ENCODE measurements at places on chromosomes 5 and 9.

GRCh38 chr5:162939991-162940390, 497.4 kb upstream of the CCNG1 start:
- DNase-seq = no peak

GRCh38 chr5:96149546-96149945, 187.9 kb upstream of the ELL2 start:
- peak; percentile 81 for DNase-seq

DNA sequence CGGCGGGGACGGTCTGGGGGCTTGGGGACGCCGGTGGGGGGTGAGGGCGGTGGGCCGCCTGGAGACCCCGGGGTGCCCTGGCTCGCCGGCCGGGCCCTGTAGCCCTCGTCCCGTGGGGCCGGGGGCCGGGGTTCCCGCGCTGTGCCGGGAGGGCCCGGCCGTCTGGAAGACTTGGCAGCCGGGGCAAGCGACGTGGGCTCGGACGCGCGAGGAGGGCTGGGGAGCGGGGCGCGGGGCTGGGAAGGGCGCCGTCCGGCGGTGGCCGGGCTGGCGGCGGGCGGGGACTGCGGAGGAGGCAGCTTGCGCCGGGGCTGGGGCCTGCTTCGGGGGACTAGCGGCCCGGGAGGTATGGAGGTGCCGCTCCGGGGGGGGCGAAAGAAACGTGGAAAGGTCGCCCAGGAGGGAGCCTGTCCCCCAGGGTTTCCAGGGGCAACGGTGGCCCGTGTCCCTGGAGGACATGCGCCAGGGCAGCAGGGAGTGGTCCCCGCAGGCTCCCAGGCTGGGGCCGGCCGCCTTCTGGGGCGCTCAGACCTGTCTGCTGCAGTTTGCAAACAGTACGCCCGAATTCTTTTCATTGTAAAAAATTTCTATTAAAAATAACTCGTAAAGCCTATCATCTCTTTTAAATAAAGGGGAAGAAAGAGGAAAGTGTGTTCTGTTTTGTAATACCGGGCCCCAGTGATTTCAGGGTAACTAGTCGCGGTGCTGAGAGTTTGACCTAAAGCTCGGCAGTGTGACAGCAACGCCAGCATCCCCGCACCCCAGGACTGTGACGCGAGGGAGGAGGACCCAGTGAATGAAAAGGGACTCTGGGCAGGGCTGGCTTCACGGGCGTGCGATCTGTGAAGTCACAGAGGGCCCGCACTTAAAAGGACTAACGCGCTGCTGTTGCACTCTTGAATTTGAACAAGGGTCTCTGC, 752 bp upstream of the ANKH start:
- DNase-seq = peak; percentile 83

DNA sequence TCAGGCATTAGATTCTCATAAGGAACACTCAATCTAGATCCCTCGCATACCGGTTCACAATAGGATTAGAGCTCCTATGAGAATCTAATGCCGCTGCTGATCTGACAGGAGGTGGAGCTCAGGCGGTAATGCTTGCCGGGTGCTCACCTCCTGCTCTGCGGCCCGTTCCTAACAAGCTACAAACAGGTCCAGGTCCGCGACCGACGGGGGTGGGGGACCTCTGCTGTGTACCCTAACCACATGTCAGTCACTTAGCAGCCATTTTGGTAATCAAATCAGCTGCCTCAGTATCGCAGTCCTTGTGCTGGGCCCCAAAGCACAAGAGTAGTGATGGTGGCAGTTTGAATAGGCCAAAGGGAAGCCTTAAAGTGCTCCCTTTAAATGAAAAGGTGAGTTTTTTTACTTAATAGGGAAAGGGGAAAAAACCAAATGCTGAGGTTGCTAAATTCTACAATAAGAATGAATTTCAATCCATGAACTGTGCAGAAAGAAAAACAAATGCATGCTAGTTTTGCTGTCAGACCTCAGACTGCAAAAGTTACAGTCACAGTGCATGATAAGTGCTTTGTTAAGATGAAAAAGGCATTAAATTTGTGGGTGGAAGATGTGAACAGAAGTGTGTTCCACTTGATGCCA, 67.0 kb upstream of the TNPO1 start:
- no peak for DNase-seq

- DNase-seq = peak; percentile 42
These were observed 295.2 kb downstream of the ARHGAP26 start for GRCh38 chr5:143065185-143065965.

DNA sequence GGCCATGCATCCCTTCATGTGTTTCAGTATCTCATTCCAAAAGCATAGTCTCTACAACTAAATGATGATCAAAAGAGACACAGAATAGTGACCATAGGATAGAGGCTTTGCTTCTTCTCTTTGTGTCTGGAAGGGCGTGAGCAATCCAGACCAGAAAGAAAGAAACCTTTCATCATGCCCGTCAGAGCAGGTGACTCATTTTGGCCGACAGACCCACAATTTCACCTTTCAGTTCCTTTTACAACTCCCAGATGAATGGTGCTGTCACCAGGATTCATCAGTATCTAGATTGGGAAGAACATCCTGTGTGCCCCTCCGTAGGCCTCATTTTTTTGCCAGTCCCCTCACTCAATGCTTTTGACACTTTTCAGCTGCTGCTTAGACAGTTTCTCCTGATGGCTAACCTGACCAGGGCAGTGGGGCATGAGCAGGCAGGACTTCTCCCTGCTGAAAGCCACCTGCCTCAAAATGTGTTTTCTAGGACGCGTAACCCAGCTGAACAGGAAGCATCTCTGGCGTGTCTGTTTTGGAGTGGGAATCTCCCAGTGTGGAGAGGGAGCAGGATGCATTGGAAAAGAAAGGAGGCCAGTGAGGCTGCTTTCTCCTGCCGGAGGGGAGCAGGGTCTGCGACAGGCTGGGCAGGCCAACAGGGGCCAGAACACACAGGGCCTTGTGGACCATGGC, 21.2 kb downstream of the ABLIM3 start:
- DNase-seq = no peak

DNA sequence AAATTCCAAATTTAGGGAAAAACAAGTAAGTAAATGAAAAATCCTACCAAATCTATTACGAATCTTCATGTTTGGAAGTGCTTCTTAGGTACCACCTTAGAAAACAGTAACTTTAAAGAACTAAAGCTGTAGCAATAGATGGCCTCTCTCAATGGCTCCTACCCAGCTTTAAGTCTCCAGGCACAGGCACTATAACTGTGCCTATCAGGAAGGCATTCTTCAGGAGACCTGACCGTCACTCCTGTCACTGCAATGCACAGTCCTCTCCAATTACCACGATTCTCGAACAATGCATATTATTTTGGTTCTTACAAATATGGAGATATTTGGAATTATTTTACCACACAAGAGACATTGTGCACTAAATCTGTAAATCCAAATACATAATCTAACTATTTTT, 12.9 kb downstream of the NFIB start:
- DNase-seq = no peak

DNA sequence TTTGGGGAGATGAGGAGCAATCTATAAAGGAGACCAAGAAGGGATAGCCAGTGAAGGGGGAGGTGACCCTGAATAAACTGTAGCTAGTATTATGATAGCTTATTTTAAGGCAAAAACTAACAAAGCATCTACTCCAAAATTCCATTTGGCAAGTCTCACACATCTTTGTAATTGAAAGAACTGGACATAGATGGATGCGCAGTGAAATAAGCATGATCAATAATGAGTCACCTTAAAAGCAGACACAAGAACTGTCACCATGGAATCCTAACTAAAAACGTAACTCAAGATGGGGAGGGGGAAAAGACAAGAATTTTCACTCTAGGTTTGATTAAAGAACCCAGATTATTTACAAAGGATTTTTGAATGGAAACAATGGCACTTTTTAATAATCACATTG, 164.5 kb downstream of the MED27 start:
- DNase-seq = no peak

- no peak for DNase-seq
These were observed 12.7 kb downstream of the RLN1 start for GRCh38 chr9:5326893-5327548.

GRCh38 chr9:70479880-70480291, 65.4 kb upstream of the KLF9 start:
- DNase-seq = no peak

DNA sequence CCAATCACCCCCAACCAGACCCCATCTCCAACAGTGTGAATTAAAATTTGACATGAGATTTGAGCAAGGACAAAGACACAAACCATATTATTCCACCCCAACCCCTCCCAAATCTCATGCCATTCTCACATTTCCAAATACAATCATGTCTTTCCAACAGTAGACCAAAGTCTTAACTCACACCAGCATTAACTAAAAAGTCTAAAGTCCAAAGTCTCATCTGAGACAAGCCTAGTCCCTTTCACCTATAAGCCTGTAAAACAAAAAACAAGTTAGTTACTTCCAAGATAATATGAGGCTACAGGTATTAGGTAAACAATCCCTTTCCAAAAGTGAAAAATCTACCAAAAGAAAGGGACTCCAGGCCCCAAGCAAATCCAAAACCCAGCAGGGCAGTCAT, 140.6 kb upstream of the NR4A3 start:
- no peak for DNase-seq

GRCh38 chr9:6931913-6932312, 174.1 kb downstream of the KDM4C start:
- peak; percentile 83 for DNase-seq

GRCh38 chr5:177329883-177330282, 18.2 kb upstream of the MXD3 start:
- DNase-seq = no peak

DNA sequence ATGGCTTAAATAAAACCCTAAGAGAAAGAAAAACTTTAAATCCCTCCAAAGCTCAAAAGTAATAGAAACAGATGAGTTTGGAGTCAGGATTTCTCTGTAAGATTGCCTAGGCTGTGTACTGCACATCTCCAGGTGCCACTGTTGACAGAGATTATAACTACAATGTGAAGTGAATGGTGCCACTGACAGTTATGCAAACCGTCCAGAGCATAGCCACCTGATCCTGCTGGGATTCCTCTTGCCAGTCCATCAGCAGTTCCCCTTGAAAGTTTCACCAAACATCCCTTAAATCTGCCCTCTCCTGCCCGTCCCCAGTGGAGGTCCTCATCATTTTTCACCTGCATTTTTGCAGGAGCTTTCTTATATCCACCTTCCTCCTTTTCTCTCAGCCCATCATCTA, 42.5 kb downstream of the FXN start:
- DNase-seq = no peak

- DNase-seq = no peak
These were observed 444.1 kb upstream of the TLE4 start for GRCh38 chr9:79127661-79128060.

GRCh38 chr9:68750786-68751185, 45.7 kb downstream of the PIP5K1B start:
- DNase-seq = no peak

DNA sequence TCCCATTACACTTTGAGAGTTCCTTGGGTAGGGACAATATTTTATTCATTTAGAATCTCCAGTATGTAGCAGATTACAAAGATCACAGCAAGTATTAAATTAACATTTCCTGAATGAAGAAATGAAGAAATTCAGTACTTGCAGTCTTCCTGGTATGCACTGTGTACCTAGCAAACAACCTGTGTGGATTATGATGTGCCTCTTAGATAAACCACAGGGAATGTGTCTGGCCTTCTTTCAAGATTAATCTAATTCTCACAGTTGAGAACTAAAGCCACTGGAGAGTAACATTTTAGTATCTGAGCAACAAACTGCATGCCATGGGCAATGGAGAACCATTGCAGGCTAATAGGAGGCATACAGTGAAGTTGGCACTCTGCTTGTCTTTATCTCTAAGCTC, 199.4 kb downstream of the AP3B1 start:
- DNase-seq = no peak

GRCh38 chr9:86672301-86672700, 275.0 kb downstream of the GAS1 start:
- no peak for DNase-seq

- no peak for DNase-seq
These were observed 26.2 kb downstream of the PTCD2 start for GRCh38 chr5:72346398-72346797.

DNA sequence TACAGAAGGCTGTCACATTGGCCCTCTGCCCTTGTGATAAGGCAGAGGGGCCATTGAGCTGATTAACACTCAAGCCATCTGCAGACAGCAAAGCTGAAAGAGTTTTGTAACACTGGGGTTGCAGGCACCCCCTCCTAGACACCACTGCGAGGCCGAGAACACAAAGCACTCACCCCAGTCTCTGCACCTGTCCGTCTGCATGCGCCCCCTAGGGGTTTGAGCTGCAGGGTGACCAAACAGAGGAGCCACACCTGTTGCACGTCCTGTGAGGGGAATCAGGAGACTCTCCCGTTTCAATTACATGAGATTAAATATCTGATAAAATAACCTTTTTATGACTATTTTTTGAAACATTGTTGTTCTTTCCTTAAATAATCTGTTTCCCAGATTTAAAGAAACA, 1180.4 kb downstream of the CDH9 start:
- DNase-seq = no peak

DNA sequence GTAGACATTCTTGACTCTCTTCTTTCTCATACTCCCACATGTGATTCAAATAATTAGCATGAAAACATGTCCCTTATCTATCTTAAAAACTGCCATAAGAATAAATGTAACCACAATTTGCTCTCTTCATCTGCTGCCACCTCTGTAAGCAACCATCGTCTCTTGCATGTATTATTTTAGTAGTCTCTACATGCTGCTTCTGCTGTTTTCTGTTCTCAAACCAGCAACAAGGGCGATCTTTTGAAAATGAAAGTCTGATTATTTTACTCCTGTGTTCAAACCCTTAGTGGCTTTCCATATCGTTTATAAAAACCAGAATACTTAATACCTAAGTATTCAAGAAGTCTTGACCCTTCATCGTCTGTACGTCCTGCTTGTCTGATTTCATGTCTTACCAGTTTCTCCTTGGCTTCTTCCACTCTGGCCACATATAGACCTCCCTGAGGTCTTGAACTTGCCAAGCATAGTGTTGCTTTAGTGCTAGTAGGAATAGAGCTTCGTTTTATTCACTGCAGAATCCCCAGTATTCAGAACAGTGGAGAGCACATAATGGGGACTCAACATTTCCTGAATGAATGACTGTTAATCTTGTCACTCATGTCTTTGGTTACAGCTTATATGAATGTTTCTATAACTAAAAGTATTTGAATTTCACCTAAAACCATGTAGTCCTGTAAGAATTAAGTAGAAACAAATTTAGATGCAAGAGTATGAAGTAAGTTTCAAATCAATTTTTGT, 10.6 kb downstream of the CDC42SE2 start:
- no peak for DNase-seq

DNA sequence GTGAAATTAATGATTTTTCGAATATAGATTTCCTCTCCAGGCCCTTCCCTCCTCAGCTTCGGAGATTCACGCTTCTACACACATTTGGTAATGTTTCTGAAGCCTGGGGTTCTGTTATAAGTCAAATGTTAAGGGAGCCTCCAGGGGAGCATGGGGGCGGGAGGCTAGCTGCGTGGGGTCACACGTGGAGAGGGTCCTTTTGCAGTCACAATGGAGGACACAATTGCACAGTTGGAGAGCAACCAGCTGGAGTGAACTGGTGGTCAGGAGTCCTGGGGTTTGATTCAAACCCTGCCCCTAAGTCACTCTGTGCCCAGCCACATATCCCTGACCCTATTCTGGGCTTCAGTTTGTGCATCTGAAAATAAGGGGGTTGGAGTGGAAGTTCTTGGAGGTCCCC, 481.4 kb downstream of the CDK5RAP2 start:
- no peak for DNase-seq

- DNase-seq = peak; percentile 68
These were observed 3.1 kb upstream of the ZCCHC10 start for GRCh38 chr5:133029416-133029815.

Measured in suppressor macrophage (primary cell).